ENCODE measurements at places on chromosomes 5 and 9. TPM values are rescaled to one million over a fixed set of nuclear protein-coding genes. Genes with fewer than 3 reads are reported as not detected.

The FPGS gene
- 44.2 TPM for total RNA-seq

The CTNNA1 gene
- 598 TPM for total RNA-seq

The LAMC3 gene
- 0.17 TPM for total RNA-seq

The SPACA9 gene
- total RNA-seq = 5.0 TPM

The DENND1A gene
- total RNA-seq = 13.9 TPM

The SLC36A2 gene
- total RNA-seq = not detected

The ENTREP1 gene
- total RNA-seq = 1.0 TPM

The PCA3 gene
- total RNA-seq = not detected

The HAVCR2 gene
- not detected for total RNA-seq

The ADAMTSL2 gene
- total RNA-seq = 1.3 TPM

The SYK gene
- 10.7 TPM for total RNA-seq

The TTC1 gene
- 41.0 TPM for total RNA-seq

The SPINK7 gene
- not detected for total RNA-seq

The ITGA2 gene
- not detected for total RNA-seq

The GPR21 gene
- total RNA-seq = 3.8 TPM

The FBN2 gene
- 0.86 TPM for total RNA-seq

The SPAG8 gene
- not detected for total RNA-seq

The YTHDC2 gene
- total RNA-seq = 39.9 TPM

The ARL10 gene
- 34.7 TPM for total RNA-seq

The PRRT1B gene
- not detected for total RNA-seq

The F12 gene
- total RNA-seq = 5.4 TPM

The REEP2 gene
- total RNA-seq = 232 TPM

The IFNA2 gene
- not detected for total RNA-seq

The PFN3 gene
- not detected for total RNA-seq

The WDR70 gene
- total RNA-seq = 38.1 TPM

The CD74 gene
- 3.1 TPM for total RNA-seq

The NEUROG1 gene
- 222 TPM for total RNA-seq

The GPR151 gene
- not detected for total RNA-seq

The GAPVD1 gene
- 59.2 TPM for total RNA-seq

The PLEKHG4B gene
- total RNA-seq = 49.4 TPM

The PCDHGA11 gene
- total RNA-seq = 12.5 TPM

The KCTD16 gene
- total RNA-seq = 16.9 TPM

The CRB2 gene
- 6.8 TPM for total RNA-seq

The DMRT3 gene
- 1.7 TPM for total RNA-seq

The FBLL1 gene
- total RNA-seq = 66.2 TPM

The PDE6A gene
- total RNA-seq = not detected

The FABP6 gene
- 7.7 TPM for total RNA-seq

The CDH9 gene
- total RNA-seq = 3.6 TPM

The PRDM9 gene
- total RNA-seq = not detected
